Activated CD4-positive, alpha-beta T cell treated with anti-CD3 and anti-CD28 coated beads for 1 hour (primary cell): ENCODE measurements at places on chromosomes 16 and 17.

DNA sequence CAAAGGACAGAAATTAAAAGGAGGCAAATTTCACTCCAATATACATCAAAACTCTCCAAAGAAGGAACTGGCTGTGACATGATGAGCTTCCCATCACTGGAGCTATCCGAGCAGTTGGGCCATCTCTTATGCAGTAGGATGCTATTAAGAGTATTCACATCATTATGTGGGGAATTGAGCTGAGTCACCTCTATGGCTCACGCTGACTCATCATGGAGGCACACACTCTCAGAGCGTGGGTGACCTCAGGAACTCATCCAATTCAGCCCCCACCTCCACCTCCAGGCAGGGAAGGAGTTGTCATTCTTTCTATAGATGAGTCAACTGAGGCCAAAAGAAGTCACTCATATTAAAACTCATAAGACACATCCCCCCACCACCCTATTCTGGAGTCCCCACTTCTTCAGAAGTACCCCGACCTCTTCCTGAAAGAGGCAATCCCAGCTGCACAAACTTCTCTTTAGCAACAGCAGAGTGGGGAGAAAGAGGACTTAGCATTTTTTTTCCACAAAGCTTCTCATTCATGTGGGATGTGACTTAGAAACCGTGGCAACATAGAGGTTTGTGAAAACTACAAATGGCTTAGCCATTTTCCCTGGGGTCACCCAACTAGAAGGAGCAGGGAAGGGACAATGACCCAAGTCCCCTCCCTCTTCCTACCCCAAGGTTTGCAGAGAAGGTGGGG is 32.5 kb downstream of the ABCC12 start:
- DNase-seq: no peak

GRCh38 chr17:70775679-70776078 is 606.3 kb downstream of the KCNJ2 start:
- DNase-seq: no peak

GRCh38 chr17:28973425-28973824 is 22.1 kb upstream of the PHF12 start:
- DNase-seq: no peak

DNA sequence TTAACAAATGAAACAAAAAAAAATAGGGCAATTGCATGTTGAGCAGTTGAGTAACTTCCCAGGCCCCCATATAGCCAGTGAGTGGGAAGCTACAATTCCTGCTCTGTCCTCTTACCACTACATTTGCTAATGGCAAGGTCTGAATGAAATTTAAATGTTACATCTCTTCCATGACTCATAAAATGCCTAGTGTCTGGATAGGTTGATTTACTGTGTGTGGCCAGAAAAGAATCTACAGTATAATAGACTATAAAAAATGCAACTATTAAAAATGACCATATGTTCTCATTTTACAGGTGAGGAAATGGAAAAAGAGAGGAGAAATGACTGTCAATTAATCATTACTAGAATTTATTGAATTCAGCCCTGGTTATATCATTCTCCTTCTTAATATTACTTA is 1199.3 kb downstream of the CDH11 start:
- DNase-seq: no peak

GRCh38 chr16:62503073-62503472 is 466.8 kb upstream of the CDH8 start:
- DNase-seq: no peak

DNA sequence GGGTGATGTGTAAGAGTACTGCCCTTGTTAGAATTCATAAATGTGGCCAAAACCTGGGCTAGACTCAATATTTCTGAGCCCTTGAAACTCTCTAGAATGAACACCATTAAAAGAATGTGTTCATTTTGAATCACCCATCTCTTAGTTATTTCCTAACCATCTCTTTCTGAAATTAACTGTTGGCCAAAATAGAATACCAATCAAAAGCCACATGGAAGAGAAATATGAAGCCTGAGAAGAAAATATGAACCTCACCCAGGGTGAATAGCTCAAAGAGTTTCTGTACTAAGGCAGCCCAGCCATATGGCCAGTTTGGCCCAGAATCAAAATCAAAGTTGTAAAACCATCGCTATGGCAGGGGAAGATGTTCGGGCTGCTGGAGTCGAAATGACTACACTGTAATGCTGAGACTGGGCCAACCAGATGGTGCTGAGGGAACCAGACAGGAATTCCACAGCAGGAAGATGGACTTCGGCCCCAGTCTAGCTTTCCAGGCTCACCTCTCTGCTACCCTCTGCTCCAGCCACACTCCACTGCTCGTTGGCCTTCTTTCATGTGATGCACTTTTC is 154.3 kb upstream of the ZFHX3 start:
- no peak for DNase-seq

- DNase-seq: no peak
These were observed 19.3 kb downstream of the MPRIP start for GRCh38 chr17:17061516-17061915.

GRCh38 chr16:15434079-15434424 is 336 bp upstream of the BMERB1 start:
- DNase-seq: no peak

DNA sequence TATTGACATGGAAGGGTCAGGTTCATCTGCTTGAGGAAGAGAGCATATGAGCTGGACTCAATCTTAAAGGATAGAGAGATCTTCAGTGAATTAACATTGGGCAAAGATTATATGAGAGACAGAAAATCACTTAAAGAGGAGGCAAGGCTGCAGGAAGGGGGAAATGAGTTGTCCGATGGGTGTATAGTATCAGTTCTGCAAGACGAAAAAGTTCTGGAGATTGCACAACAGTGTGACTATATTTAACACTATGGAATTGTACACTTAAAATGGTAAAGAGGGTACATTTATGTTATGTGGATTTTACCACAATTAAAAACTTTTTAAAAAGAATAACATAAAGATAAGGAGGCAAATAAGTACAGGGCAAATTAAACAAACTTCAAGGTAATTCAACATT is 80.7 kb downstream of the HELZ start:
- DNase-seq: no peak

GRCh38 chr16:8571061-8571596 is 19.2 kb downstream of the TMEM114 start:
- no peak for DNase-seq

GRCh38 chr16:68229431-68230175 is 6.3 kb downstream of the ESRP2 start:
- peak; percentile 41 for DNase-seq

DNA sequence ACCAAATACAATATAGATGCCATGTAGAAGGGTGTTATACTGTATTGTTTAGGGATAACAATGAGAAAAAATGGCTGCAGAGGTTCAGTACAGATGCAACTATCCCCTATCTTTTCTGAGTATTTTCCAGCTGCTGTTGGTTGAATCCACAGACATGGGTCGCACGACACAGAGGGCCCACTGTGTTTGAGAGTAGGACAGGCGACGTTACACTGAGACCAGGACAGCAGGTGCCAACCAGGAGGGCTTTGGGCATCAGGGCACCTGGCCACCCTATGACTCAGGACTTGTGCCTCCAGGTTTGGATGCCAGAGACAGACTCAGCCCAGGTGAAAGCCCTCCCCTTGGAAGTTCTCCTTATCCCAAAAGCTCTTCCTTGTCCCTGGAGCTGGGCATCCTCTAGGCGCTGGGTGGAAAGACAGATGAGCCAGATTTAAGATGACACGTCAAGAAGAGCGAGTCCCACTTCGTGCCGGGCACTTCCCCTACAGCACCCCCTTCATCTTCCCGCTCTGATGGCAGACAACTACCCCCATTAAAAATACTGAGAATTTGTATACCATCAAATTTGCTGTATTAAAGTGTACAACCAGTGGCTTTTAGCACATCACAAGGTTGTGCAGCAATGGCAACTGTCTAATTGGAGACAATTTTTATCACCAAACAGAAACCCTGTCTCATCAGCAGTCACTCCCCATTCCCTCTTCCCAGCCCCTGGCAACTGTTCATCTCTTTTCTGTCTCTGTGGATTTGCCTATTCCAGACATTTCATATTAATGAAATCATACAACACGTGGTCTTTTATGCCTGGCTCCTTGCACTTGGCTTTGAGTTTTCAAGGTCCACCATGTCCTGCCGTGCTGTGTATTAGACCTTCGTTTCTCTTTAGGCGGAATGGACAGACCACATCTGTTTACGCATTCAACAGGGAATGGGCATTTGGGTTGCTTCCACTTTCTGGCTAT is 30.6 kb downstream of the TNFRSF13B start:
- no peak for DNase-seq

DNA sequence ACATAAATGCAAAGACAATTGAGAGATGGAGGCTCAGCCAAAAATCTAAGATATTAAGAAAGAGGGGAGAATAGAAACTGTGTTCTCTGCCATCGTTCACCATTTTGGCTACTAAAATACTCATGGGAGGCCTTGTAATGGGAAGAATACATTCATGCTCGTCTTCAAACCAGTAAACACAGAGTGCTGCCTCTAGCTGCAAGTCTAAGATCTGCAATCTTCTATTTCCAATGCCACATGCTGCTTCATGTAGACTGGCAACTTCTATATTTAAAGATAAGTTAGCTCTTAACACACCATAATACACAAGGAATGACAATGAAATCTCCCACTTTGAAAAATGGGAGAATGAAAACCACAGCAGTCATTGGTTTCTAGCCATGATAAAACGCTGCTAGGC is 387.3 kb downstream of the HS3ST3B1 start:
- DNase-seq: no peak

GRCh38 chr17:58079300-58080033 is 3.8 kb upstream of the DYNLL2 start:
- no peak for DNase-seq
